MG63 (cell line): ENCODE measurements at places on chromosomes 3 and 15.

GRCh38 chr15:79380755-79381497 lies 51.2 kb upstream of the MINAR1 start:
- DNase-seq, result peak; percentile 53

- DNase-seq, result no peak
These were observed 86.5 kb downstream of the FRMD4B start for GRCh38 chr3:69299344-69299743.

GRCh38 chr15:46365572-46365971 lies 730.7 kb downstream of the SQOR start:
- DNase-seq, result peak; percentile 17

DNA sequence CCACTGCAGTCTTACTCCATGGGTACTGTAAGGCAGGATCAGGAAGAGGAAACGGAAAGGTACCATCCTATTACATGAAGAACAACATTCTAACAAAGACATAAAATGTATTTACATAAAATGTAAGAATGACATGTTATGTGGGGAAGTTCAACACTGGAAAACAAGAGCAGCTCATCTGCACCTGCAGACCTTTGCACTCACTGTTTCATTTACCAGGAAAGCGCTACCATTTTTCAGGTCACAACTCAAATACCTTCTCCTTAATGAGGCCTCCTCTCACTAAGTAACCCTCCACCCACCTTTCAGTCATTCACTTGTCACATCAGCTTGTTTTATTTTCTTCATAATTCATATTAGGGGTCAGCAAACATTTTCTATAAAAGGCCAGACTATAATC lies 2.6 kb downstream of the TMCC1 start:
- no peak for DNase-seq

DNA sequence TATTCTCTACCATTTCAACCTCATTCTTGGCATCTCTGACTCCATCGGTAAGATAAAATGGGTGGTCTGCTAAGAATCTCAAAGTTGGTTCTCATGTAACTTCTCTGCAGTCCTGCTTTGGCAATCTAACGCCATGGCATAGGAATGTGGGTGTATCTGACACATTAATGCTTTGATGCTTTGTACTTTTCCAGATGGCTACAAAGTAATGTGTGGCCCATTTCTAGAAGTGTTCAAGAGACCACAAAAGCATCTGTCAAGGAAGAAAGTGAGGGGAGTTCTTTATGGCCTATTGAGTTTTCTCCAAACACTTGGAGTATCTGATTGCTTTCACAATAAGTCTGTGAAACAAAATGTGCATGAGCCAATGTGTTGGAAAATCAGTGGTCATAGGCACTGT lies 339.9 kb upstream of the TGFBR2 start:
- no peak for DNase-seq

DNA sequence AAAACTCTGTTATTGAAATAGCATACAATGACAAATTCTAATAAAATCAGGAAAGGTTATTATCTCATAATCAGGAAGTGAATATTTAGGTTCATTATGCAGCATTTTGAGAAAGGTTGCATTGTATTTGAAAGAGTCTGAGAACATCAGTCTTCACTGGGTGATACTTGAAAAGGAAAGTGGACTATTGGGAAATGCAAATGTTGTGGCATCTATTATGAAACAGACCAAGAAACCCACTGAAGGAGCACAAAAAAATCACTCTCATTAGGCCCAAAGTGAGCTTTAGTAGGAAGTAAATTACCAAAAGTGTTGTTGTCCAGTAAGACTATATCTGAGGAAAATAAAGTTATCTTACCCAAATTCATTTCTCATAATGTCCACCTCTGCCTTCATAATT lies 90.8 kb downstream of the ZPLD1 start:
- DNase-seq, result no peak

- DNase-seq, result no peak
These were observed 34.6 kb upstream of the AEN start for GRCh38 chr15:88586401-88587162.

DNA sequence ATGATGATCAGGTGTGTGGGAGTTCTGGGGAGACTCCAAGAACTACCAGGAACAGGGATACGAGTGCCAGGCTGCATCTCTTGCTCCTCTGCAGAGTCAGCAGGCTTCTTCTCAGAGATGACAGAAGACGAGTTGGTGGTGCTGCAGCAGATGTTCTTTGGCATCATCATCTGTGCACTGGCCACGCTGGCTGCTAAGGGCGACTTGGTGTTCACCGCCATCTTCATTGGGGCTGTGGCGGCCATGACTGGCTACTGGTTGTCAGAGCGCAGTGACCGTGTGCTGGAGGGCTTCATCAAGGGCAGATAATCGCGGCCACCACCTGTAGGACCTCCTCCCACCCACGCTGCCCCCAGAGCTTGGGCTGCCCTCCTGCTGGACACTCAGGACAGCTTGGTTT lies 7.9 kb downstream of the PRRT3 start:
- no peak for DNase-seq

GRCh38 chr3:94985778-94986177 lies 922.9 kb downstream of the NSUN3 start:
- DNase-seq, result no peak

- no peak for DNase-seq
These were observed 77.4 kb downstream of the LSM3 start for GRCh38 chr3:14256046-14256445.

DNA sequence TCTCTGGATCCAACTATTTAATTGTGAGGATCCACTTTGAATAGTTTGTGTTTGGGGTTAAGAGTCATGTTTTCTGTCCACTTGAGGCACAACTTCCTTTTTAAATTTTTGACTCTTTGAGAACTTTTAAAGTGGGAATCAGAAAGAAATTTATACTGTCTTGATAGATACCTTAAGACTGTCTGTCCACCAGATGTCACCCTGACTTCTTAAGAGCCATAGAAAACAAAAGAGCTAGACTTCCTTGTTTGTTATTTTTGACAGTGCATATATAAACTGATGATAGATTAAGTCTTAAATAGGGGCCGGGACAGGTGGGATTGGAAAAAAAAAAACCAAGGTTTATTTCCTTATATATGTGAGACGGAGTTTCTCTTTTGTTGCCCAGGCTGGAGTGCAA lies 52.1 kb upstream of the WDR72 start:
- DNase-seq, result no peak

GRCh38 chr15:51841406-51842040 lies 12.1 kb downstream of the TMOD3 start:
- DNase-seq, result no peak

- DNase-seq, result peak; percentile 26
These were observed 20.8 kb upstream of the CFAP161 start for GRCh38 chr15:81113204-81113657.

DNA sequence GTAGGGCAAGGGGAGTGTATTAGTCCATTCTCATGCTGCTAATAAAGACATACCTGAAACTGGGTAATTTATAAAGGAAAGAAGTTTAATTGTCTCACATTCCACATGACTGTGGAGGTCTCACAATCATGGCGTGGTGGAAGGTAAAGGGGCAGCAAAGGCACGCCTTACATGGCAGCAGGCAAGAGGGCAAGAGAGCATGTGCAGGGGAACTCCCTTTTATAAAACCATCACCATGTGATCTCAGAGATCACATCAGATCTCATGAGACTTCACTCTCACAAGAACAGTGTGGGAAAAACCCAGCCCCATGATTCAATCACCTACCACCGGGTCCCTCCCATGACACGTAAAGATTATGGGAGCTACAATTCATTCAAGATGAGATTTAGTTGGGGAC lies 41.4 kb downstream of the SUMF1 start:
- DNase-seq, result no peak

- DNase-seq, result no peak
These were observed 53.4 kb upstream of the PRICKLE2 start for GRCh38 chr3:64278625-64279024.

DNA sequence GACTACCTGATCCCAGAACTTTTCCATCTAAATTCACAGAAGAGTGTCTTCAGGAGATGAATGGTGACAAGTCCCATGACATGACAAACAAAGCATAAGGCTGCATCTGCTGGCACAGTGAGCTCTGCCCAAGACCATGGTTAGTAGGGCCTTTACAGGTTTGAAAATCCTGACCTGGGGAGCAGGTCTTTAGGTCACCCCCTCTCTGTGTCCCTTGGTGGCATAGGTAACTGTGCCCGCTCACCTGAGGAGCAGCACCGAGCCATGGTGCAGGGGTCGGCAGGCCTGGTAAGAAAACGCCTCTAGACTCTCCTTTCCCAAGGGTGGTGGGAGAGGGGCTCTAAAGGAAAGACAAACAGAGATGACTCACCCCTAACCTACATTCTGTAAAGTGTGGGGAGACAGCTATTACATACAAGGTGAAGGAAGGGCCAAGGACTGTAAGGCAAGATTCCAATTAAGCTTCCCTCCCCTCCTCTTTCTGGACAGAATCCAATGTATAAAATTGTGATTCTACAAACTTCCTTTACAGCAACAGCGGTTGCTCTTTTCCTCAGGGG lies 74.0 kb downstream of the SATB1 start:
- no peak for DNase-seq

GRCh38 chr3:26293329-26293844 lies 329.2 kb upstream of the LRRC3B start:
- DNase-seq, result no peak

DNA sequence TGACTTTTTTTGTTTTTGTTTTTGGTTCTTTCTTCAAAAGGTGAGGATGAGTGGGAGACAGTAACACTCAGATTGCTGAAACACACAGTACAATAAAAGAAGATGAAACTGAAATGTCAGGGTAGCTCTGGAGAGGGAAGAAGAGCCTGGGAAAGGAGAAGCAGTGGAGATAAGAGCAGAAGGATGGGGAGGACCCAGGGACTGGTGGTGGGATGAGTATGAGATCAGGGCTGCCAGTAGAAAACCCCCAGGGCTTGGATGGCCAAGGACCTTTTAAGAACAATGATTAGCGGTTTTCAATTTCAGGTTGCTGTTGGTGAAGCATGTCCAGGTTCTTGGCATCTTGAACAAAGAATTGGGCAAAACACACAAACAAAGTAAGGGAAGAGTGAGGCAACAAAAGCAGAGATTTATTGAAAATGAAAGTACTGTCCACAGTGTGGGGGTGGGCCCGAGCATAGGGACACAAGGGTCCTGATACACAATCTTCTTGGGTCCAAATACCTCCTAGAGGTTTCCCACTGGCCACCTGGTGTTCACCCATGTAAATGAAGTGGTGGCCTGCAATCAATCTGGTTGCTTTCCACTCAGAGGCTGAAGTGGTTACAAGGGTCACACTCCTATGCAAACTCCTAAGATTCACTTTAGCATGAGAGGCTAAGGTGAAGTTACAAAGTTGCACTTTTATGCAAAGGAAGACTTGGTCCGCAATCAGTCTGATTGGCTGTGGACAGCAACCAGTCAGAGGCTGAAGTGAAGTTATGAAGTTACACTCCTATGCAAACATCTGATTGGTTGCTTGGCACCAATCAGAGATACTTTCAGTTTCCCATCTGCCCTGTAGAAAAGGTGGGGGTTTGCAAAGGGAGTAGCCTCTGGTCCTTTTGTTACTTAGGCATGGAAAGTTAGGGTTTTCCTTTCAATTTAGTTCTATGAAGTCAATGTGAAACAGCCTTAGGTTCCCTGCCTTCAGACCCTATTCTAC lies 26.1 kb upstream of the MFSD1 start:
- DNase-seq, result no peak

DNA sequence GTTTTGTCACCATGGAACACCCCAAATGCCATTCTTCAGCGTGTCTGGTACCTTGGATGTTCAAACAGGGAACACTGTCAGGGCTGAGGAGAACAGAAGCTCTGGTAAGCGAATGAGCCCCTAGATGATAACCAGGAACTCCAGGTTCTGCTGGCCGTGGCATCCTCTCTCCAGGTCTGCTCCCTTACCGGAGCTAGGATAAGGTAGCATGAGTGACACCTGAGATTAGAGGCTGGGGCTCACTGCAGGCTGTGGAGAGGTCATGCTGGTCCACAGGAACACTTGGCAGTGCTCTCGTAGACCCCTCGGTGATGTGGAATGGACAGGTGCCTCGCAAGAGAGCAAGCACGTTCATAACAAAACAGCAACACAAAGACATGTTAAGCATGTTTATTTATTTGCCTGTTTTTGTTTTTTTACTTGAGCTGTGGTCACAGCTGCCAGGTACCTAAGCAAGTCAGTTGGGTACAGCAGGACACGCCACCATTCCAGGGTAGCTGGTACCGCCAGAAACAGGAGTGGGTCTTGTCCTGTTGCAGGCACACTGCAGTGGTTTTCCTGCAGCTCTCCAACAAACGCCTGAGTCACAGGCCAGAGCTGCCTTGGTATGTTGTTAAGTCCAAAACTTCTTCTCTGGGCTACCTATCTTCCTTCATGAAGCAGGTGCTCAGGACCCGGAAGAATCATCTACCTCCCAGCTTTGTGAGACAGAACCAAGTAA lies 4.6 kb downstream of the RBM15B start:
- DNase-seq, result no peak

DNA sequence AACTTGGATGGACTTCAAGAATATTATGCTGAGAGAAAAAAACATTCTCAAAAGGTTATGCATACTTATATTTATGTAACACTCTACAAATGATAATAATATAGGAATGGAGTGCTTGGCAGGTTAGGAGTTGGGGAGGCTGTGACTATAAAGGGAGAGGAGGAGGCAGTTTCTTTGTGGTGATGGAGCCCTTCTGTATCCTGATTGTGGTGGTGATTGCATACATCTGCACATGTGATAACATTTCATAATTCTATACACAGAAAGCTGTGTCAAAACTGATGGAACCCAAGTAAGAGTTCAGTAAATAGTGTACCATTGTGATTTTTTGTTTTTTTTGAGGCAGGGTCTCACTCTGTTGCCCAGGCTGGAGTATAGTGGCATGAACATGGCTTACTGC lies 31.7 kb upstream of the FAM3D start:
- DNase-seq, result no peak

GRCh38 chr3:50068134-50068533 lies 20.6 kb upstream of the RBM5 start:
- no peak for DNase-seq

- no peak for DNase-seq
These were observed 16.3 kb upstream of the MB21D2 start for GRCh38 chr3:192933779-192934460.

GRCh38 chr15:92877000-92877399 lies 23.1 kb upstream of the CHD2 start:
- DNase-seq, result no peak

- DNase-seq, result no peak
These were observed 80.4 kb downstream of the IQSEC1 start for GRCh38 chr3:12992629-12993516.

DNA sequence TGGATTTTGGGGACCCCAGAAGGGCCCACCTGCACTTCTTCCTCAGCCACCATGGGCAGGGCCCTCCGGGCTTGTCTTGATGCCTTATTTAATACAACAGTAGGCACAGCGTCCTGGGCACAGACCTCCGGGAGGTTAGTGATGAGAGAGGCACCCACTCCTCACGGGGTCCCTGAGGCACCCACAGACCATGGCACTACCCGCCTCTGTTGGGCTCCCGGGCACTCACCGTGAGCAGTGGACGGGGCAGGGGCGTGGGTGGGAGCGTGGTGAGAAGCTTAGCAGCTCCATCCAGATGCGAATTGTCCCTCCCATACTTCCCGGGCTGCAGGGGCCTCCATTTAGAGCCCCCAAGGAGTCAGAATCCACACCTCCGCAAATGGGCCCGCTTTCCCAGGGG lies 317 bp upstream of the MESP2 start:
- DNase-seq, result no peak
